ENCODE measurements at places on chromosomes 12 and 14. TPM values are rescaled to one million over a fixed set of nuclear protein-coding genes. Genes with fewer than 3 reads are reported as not detected.
A peak's percentile ranks its signal among the peaks of the same experiment; 100 is the strongest.

- no peak for DNase-seq
These were observed 56.0 kb upstream of the BDKRB2 start for GRCh38 chr14:96148631-96149030.

GRCh38 chr14:93220509-93220908 lies 13.5 kb downstream of the UBR7 start:
- no peak for DNase-seq

- DNase-seq = no peak
These were observed at the start of gene PIK3C2G for GRCh38 chr12:18261273-18261672. TSS of gene PIK3C2G (plus strand) at chr12:18261518. CDS start at chr12:18282082, 20,564 bp downstream.

- no peak for DNase-seq
These were observed 96.3 kb downstream of the TMTC3 start for GRCh38 chr12:88238406-88238805.

DNA sequence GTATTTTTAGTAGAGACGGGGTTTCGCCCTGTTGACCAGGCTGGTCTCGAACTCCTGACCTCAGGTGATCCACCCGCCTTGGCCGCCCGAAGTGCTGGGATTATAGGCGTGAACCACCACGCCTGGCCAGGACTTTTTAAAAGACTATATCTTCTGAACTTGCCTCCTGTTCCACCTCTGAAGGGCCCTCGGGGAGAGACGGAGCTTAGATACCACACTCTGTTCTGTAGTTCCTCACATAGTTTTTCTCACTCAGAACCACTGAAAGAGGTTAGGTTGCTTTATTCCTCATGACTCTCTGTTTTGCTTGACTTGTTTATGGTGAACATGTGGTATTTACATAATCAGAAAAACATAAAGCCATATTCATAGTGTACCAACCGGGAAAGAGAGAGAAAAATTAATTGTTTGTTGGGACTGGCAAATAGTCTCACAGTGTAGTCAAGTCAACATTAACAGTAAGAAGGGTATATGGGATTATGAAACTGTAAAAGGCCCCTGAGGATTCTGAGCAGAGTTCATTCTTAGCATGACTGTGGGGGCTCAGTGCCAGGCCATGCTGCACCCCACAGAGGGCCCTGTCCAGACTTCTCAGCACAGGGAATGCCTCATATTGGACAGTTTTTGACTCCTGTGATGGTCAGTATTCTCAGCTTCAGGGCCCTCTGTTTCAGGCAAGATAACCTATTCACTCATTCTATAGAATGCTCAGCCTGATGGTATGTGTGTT lies 342.3 kb downstream of the ZFP36L1 start:
- no peak for DNase-seq

DNA sequence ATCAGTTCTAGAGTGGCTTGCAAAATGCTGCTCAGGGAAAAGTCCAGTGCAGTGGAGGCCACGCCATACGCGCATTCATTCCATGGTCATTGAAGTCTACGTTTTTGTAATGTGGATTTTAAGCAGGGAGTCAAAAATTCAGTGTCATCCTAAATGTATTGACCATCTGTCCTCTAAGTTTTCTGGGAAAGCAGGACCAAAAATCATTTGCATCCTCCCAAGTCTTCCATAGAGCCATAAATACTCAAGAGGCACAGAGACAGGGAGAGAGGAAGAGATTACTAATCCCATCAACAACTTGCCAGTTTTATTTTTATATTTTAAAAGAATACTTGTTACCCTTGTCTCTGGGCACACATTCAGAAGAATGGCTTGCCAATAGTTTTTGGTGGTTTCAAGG lies 36.9 kb downstream of the RHOJ start:
- DNase-seq = no peak

- peak; percentile 91 for DNase-seq
These were observed 8.8 kb downstream of the GALNT16 start for GRCh38 chr14:69268763-69269162.

DNA sequence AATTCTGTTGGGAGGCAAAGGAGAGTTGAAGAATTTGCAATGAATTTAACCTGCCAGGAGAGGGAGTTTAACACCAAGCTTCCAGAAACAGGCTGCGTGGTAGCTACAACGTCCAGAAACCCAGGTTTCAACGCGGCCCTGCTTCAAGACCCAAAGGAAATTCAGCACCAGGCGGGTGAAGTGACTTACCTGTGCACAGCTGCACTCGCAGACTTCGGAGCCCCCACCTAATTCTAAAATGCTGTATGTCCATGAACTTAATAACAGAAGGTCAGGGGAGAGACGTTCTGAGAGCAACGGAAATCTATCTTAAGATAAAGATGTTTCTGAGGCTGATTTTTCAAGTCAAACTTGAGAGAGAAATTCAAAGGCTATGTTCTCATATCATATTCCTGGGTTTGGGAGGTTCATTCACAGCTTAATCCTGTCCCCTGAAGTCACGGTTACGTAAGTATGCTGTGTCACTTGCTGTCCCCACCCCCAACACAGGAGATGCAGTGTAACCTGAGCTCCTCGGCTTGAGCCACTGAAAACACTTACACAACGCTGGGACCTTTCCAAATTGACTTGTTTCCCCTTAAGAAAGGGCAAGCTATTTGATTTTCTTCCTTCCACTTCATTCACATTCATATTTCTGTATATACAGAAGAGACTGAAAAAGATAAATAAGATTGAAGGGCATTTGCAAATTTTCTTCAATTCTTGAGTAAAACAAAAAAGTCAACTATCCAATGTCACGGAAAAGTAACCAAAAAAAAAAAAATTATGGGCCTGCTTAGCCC lies 22.7 kb downstream of the CLIP1 start:
- peak; percentile 94 for DNase-seq

GRCh38 chr14:90569606-90570387 lies 173.0 kb downstream of the CALM1 start:
- DNase-seq = no peak

- no peak for DNase-seq
These were observed 63.7 kb upstream of the MANSC4 start for GRCh38 chr12:27843714-27844245.

DNA sequence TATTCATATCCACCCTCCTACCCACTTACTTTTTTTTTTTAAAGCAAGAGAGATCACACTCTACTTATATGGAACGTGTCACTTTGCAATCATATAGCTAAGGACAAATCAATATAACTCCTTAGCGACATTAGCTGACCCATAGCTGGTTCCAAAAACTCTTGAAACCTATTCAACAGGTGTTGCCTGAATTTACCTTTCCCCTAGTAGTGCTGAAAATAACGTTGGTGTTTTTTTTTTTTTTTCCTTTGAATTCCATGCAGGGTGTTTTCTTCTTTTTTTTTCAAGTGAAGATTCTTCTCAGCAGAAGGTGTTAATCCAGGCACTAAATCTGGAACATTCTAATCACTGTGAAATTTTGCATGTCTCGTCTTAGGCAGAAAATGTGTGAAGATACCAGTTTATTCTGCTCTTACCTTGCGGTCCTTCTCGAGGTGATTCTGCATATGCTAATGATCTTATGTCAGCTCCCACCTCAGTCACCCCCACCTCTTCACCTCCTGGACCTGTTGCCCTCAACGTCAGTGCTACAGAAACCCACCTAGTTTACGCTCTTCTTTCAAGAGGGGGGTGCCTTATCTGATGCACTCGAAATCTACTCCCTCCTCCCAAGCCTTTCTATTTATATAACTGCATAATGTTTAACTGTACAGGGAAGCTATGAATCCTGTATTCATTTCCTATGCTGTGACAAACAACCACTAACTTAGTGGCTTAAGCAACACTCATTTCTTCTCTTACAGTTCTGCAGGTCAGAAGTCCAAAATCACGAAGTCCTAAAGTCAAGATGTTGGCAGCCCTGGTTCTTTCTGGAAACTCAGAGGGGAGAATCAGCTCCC lies 7.1 kb upstream of the VPS37B start:
- DNase-seq = no peak

DNA sequence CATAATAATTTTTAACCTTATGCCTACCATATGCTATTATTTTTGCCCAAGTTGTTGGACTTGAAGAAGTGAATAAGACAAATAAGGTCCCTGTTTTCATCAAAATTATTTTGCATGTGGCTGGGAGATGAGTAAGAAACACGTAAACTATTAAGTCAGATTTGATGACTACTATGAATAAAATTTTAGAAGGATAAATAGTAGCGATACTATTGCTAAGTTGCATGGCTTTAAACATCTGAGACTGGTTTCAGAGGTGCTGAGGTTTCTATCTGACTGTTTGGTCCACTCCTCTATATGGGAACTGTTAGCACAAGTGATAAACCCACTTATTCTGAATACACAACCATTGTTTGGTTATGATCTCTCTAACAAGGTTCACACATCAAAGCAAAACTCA lies 674.3 kb upstream of the MDGA2 start:
- no peak for DNase-seq

GRCh38 chr12:45304514-45305178 lies 88.8 kb downstream of the ANO6 start:
- no peak for DNase-seq

- peak; percentile 17 for DNase-seq
These were observed 54.2 kb downstream of the CCNK start for GRCh38 chr14:99535448-99535847.

DNA sequence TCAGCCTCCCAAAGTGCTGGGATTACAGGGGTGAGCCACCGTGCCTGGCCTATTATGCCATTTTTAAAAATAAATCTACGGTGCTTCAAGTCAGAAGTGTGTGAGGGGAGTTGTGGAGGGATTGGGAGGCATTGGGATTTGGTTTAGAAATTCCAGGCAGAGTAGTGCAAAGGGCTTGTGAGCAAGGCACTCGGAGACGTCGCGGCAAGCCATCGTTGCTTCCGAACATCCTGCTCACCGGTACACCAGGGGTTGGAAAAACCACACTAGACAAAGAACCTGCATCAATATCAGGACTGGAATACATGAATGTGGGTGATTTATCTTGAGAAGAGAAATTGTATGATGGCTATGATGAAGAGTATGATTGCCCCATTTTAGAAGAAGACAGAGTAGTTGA lies 227.0 kb downstream of the ALG10 start:
- DNase-seq = no peak

DNA sequence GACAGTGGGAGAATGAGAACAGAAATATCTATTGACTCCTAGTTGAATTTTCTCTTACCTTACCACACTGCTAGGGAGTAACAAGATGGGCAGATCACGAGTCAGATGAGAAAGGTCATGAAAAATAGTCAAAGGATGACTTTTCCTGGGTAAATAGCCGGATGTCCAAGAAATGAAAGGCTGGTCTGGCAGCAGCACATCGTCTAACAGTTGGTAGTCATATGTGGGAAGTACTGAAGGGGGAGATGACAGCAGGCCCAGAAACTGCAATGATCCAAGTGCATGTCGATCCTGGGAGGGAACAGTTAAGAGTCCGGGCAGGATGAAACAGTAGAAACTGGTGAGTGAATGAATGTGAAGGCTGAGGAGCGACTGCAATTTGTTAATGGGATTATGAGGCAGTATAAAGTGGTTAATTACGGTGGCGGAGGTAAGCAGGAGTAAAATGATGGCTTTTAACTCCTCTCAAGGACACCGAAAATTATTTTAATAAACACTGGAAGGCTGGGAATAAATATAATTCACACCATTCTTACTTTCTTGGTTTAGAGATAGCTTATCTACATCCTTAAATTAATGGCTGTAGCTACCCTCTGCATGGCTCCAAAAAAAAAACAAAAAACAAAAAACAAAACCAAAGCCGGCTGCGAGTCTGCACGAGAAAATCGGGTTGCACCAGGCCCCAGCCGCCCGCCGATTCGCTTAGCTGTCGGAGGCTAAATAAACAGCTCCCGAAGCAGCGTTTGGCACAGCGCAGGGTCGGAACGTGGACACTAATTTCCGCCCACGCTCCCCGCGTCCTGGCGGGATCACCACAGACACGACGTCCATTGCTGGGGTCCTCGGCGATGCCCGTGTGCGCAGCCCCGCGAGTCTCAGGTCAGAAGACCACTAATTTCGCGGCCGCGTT lies 1.0 kb upstream of the ERC1 start:
- DNase-seq = peak; percentile 74

HOXC4 gene
- total RNA-seq = 2.3 TPM

KRT83 gene
- total RNA-seq = not detected

NANOG gene
- 0.03 TPM for total RNA-seq

ACSM4 gene
- total RNA-seq = not detected

PIP4K2C gene
- total RNA-seq = 20.2 TPM

SLC6A12 gene
- total RNA-seq = 0.05 TPM

EVL gene
- 54.4 TPM for total RNA-seq

CYP27B1 gene
- not detected for total RNA-seq

NPFF gene
- total RNA-seq = not detected

KRT4 gene
- total RNA-seq = not detected

KRT6C gene
- total RNA-seq = not detected

AGAP2 gene
- total RNA-seq = 9.8 TPM

Data from myocyte (in vitro differentiated cells).